ENCODE measurements at places on chromosomes 3 and 15.
A peak's percentile ranks its signal among the peaks of the same experiment; 100 is the strongest.

DNA sequence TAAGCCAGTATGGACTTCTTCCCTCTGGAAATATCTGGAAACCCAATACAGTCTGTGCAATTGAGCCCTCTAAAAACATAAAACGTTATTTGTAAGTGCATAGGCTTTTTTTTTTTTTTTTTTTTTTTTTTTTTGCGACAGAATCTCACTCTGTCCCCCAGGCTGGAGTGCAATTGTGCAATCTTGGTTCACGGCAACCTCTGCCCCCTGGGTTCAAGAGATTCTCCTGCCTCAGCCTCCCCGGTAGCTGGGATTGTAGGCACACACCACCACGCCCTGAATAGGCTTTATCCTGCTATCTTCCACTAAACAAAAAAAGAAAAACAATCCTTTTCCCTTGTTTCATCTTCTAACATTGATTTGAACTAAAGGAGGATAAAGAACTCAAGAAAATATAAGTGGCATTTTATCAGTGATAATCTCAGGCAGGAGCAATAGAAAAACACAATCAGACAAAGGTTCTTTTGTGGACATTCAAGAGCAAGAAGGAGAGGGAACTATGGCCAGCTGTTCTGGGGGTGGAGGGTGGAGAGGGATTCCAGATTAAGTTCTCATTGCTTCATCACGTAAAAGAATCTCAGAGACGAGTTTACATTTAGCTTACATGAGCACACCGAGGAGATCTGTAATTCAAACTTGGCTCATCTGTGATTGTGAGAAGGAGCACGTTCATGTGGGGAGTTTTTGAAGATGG is 68.6 kb downstream of the ITGB5 start:
- no peak for DNase-seq

DNA sequence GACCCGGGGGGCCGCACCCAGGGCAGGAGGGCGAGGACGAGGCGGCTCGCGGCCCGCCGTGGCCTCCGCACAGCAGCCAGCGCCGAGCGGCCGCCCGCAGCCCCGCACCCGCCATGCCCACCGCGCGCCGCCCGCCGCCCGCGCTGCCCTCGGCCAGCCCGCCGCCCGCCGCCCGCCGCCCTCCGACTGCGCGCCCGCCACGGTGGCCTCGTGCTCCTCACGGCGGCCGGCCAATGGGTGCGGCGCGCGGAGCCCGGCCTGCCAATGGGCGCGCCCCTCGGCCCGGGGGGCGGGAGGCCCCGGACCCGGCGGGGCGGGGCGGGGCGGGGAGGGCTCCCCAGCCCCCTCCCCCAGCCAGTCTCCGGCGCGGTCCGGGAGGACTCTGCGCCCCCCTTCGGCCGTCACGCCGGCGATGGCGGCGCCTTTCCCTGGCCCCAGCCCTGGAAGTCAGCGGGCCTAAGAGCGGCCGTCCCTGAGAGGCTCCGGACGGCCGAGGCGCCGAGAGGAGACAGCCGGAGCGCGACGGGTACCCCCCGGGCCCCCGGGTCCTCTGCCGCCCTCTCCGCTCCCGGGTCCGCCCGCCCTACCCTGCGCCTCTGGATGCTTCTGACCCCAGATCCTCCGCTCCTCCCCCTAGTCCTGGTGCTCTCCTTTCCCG is at the start of gene NT5DC2:
Gene NT5DC2 (minus strand): TSS at position 235 of the 658 bp plus-strand sequence. CDS start 120 bp downstream, at position 115.
- peak; percentile 82 for DNase-seq

- no peak for DNase-seq
Measured at GRCh38 chr3:50122071-50122470, 33.1 kb upstream of the SEMA3F start.

GRCh38 chr3:59444294-59444671 is 394.5 kb upstream of the CFAP20DC start:
- no peak for DNase-seq

- DNase-seq = no peak
Measured at GRCh38 chr3:180420804-180421203, 181.2 kb upstream of the TTC14 start.

DNA sequence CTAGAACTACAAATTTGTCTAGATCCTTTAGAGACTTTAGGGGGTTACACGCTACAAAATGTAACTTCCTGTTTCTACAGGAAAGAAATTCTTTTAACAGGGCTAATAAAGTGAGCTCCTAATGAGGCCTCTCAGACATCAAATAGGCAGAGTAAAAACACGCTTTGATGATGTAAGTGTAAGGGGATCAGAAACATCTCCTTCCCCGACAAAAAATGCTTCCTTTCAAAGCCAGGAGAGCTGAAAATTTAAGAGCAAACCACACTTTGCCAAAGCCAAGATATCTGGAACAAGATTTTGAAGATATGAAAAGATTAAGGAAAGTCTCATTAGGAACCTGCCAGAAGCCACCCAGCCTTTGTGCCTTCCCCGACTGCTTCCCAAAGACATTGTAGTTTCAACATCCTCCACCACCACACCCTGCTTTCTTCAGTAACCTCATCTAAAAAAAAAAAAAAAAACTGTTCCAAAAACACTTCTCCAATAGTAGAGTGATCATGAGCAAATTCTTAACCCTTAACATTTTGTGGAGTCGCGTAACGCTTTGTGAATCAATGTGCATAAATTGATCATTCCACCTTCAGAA is 505.0 kb upstream of the THBS1 start:
- no peak for DNase-seq
